Natural killer cell treated with Interleukin-12 subunit alpha and Interleukin-12 subunit beta and Interleukin-15 and Interleukin-18, amount 100 ng/mL, for 72 hours (primary cell): ENCODE measurements at places on chromosomes 2 and 18.

DNA sequence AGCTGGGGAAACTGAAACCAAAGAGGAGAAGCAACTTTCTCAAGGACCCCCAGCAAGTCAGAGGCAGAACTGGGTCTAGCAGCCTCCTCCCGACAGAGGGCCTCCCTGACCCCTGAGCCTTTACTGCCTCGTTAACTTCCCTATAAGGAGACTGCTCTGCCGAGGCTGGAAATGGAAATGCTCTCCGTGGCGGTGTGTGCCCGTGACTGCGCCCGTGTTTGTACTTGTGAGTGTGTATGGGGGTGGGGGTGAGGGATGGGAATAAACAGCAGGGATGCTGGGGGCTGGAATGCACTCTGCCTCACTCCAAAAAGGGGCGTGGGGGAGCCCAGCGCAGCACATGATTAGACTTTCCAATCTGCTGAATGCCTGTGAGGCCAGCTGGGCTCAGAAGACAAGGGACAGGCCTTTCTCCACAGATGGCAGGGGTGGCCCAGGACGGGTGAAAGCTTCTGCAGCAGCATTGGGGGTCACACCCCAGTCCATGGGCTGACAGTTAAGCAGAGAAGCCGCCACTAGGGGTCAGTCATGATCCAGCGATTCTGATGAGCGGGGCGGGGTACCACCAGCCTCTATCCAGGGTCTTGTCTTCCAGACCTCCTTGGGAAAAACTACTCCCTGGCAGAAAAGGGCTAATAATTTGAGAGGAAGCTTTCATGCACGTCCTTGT is 26.8 kb downstream of the MPHOSPH10 start:
- no peak for DNase-seq

GRCh38 chr2:26376799-26377198 is 24.9 kb upstream of the DRC1 start:
- no peak for DNase-seq

DNA sequence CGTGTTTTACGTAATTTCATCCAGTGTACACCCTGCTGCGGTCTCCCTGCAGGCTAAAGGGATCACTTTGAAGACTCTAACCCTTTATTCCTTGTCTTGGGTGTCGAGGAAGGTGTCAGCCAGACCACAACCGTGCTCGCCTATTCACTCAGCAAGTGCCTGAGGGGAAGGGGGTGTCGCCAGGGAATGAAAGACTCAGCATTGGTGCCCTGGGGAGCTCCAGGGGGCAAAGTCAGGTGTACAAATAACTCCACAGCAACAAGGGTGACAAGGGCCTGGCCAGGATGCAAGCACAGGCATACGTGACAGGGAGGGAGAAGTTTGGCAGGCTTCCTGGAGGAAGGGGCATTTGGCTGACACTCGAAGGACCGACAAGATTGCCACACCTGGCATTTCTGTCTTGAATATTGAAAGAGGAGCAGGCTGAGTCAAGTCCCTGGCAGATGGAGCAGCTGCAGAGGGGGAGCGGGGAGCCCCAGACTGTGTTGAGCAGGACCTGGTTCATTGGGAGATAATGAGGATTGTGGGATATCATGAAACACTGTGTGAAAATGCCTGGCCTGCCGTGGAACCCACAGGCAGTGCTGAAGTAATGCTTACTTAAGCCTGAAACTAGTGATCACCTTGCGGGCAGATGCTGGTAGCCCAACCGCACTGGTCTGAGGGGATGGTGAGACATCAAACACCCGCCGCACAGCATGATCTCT is 93.9 kb downstream of the RHOB start:
- DNase-seq: no peak

- no peak for DNase-seq
Observed at GRCh38 chr18:77131100-77131651, 1.4 kb downstream of the MBP start.
